ENCODE measurements at places on chromosomes 12 and 14.

- DNase-seq: no peak
These were observed at the start of gene RPGRIP1 for GRCh38 chr14:21279783-21280182. RPGRIP1 (plus strand) TSS chr14:21280083; CDS start chr14:21287977, 7,894 bp downstream.

DNA sequence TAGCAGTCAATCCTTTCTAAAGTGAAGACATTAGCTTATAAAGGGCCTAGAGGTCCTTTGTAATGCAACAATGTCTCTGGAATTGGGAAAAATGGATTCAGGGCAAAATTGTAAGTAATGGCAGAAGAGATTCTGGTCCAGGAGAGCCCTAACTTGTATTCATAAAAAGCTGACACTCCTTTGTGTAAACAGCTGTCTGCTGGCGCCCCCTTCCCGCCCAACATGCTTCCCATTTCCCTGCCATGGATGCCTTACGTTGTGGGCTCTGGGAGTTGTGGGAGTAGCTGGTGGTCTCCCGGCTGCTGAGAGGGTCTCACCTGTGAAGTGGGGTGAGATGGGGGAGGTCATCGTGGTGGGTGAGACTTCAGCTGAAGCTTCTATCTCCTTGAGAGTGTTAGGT, 2.3 kb downstream of the ACRBP start:
- DNase-seq: no peak

- peak; percentile 41 for DNase-seq
These were observed 5.5 kb upstream of the TC2N start for GRCh38 chr14:91872517-91873470.

GRCh38 chr14:68215629-68216028, 396.1 kb downstream of the RAD51B start:
- DNase-seq: no peak

DNA sequence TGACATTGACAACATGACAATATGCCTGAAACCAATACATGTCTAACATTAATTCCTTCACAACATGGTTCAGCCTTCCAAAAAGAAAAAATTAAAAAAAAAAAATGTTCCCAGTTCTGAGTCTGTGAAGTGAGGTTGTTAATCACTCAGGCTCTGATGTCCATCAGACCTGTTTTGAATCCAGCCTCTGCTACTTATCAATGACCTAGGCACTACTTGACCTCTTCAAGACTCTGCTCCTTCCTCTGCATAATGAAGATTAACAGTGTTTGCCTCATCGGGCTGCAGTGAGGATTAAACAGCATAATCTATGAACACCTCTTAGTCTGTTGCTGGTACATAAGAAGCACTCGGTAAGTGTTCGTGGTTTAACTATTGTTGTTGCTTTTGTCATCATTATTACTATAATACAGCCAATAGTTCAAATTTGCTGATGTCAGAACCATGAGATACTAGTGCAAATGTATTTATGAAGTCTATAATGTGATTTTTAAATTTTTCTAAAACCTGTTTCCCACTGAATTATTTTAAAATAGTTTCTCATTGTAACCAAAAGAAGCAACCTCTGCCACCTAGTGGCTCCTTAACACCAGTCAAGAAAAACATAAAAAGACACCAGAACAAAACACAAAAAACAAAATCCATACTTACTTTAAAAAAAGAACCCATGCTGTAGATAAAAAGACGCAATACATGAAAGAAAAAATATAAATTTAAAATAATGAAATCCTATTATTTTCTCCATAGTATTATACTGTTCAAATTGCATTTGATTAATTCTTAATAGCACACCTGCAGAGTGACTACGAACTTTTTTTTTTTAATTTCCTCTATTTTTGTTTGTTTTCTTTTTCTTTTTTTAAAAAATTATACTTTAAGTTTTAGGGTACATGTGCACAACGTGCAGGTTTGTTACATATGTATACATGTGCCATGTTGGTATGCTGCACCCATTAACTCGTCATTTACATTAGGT, 20.3 kb upstream of the TMX1 start:
- peak; percentile 43 for DNase-seq

DNA sequence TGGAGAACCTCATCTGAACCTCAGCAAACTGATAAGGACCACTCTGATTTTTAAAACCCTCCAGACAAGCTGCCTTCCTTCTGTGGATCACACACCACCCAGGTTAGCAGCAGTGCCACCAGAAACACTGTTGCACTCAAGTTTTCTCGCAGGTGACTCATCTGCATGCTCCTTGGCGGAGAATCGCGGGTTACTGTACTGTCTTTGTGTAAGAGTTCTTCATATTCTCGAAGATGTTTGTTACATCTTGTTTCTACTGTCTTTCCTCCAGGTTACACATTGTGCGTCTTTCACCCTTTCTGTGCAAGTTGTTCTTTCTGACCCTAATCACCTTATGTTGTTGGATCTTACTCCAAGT, 331.2 kb downstream of the CACNA1C start:
- DNase-seq: no peak

GRCh38 chr12:57886542-57886941, 40.0 kb upstream of the CTDSP2 start:
- no peak for DNase-seq

DNA sequence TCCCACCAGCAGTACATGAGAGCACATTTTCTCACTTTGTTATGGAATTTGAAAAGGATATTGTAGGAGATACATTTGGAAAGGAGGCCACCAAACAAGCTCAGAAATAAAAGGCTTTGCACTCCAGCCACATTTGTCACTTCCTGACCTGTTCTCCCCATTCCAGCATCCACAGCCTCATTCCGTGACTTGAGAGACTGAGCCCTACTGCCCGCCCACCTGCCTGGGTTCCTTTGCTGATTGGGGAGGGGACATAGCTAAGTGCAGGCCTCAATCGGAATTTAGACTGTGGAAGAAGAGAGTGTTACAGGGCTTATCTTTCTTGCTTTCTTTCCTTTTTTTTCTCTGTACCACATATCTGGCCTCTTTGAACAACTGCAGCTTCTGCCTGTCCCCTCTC, 735.4 kb upstream of the TMEM132C start:
- DNase-seq: no peak

DNA sequence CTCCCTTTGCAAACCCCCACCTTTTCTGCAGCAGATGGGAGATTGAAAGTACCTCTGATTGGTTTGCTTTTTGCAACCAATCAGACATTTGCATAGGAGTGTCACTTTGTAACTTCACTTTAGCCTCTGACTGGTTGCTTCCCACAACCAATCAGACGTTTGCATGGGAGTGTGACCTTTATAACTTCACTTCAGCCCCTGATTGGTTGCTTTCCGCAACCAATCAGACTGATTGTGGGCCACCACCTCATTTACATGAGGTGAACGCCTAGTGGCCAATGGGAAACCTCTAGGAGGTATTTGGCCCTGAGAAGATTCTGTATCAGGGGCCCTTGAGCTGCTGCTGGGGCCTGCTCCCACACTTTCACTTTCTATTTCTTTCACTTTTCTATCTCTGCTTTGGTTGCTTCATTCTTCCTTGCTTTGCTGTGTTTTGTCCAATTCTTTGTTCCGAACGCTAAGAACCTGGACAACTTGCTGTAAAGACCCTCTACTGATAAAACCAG, 106.0 kb upstream of the PRICKLE1 start:
- DNase-seq: no peak

- DNase-seq: no peak
These were observed 25.9 kb upstream of the POC1B start for GRCh38 chr12:89551747-89552146.

DNA sequence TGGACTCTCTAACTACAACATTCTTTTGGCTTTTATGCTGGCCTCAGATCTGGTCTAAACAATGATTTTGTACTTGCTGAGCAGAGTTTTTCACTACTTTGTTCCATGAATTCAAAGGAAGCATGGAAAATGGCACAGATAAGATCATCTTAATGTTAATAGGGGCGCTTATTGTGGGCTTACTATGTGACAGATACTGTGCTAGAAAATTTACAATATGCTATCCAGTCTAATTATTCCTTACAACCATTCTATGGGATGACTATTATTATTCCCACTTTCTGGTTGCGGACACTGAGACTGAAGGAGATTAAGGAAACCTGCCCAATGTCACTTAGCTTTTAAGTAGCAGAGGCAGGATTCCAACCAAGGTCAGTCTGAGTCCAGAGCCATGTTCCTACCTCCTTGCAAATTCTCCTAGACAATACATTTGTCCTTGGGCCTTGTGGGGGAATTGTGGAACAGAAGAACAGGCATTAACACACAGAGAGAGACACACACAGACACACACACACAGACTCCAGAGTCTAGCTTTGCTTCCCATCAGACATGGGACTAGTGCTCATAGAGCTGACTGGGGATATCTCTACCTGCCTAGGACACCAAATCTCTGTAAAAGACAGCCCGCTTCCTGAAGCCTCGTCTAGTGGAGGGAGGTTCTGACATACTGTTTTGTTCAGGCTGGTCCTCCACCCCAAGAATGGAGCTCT, 107.7 kb downstream of the SLC38A1 start:
- DNase-seq: no peak

DNA sequence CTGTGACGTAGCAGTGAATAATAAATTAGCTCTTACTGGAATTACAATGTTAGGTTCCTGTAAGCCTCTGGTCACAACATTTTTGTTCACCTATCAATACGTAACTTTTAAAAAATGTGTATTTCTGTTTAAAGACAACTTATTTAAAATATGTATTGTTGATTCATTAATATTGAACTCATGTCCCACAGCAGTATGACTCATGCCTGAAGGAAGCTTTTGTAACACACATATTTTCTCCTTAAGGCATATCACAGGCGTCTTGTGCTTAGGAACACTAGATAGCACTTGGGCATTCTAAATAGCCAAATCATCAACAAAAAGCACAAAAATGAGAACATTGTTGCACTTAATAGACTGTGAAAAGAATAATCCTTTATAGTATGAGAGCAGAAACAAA, 92.5 kb downstream of the GPHN start:
- DNase-seq: no peak

DNA sequence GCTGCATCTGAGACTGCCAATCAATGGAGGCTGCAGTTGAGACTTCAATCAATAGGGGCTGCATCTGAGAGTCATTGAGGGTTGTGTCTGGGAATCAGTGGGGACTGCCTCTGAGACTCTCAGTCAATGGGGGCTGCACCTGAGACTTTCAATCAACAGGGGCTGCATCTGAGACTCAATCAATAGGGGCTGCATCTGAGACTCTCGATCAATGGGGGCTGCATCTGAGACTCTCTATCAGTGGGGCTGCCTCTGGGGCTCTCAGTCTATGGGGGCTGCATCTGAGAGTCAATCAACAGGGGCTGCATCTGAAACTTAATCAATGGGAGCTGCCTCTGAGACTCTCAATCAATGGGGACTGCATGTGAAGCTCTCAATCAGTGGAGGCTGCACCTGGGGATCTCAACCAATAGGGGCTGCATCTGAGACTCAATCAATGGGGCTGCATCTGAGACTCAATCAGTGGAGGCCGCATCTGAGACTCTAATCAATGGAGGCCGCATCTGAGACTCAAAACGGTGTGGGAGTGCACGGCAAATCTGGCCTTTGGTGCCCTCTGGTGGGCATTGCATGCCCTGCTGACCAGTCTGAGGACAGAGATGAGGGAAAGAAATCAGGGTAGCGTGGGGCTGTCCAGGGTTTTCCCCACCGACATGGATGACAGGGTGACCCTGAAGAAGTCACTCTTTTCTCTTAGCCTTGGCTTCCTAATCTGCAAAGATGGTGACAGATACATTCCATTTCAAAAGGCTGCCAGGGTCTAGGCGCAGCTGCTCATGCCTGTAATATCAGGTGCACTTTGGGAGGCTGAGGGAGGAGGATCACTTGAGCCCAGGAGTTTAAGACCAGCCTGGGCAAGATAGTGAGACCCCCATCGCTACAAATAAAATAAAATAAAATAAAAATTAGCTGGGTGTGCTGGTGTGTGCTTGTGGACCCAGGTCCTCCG, 41.3 kb upstream of the EIF5 start:
- peak; percentile 88 for DNase-seq

- DNase-seq: no peak
These were observed 33.6 kb downstream of the HMGA2 start for GRCh38 chr12:65857840-65858239.

DNA sequence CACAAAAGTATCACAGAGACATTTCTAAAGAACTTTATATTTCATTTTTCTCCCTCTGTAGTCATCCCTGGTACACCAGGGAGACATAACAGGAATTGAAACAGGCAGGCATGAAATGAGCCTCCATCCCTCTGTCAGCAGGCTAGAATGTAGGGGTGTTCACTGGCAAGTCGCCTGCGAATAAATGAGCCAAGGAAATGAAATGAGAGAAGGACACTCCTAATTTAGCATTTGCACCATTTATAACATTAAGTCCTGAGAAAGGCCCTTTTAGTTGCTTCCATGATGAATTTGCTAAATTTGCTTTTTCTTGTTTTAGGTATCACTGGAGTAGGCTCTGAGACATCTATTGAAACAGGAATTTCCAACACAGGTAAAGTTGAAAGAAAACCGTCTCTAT, 192.4 kb upstream of the CNTN1 start:
- DNase-seq: no peak

DNA sequence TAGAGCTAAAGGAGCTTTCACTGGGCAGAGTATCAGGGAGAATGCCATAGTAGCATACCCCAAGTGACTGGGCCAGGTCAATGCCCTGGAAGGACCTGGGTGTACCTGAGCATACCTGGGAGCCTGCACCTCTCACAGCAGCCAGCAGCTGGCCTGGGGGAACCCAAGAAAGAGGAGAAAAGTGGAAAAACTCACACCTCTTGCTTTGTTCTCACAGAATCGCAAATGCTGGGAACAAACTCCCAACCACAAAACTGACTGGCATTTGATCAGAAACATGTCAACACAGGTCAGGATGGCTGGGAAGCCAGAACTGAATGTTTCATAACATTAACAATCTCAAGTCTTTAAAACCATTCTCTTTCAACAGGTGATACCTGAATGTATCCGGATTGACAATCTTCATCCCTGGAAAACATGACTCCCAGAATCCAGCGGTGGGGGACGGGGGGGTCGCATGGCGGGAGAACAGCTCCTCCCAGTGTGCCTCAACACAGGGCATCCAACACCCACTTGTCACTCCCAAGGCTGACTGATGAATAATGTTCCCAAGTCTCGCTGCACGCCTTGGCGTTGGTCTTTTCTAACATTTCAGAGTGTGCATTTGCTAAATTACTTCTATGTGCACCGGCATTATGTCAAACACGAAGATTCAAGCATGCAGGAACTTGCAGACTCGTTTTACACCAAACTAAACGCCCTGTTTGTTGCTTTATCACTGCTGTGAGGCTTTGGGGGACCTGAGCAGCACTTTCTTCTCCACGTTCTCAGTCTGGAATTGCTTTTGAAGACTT, 7.9 kb downstream of the FOXN3 start:
- no peak for DNase-seq

DNA sequence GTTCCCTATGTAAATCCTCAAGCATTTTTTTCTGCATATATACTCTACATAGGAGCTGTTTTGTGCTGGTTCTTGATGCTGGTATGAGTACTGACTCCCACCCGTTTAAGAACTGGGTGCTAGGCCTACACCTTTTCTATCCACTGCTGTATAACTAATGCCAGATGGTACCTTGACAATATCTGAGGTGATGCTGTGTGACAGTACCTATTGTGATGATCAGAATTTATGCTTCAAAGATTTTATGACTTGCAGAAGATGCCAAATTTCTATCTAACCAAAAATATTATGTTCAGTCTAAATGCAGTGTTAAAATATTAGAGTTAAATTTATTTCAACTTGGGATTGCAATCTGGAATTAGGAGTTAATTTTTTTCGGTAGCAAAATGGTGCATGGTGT, 272.3 kb upstream of the NOVA1 start:
- no peak for DNase-seq
